ENCODE measurements at places on chromosomes 3 and 15. TPM values are rescaled to one million over a fixed set of nuclear protein-coding genes. Genes with fewer than 3 reads are reported as not detected.

DNA sequence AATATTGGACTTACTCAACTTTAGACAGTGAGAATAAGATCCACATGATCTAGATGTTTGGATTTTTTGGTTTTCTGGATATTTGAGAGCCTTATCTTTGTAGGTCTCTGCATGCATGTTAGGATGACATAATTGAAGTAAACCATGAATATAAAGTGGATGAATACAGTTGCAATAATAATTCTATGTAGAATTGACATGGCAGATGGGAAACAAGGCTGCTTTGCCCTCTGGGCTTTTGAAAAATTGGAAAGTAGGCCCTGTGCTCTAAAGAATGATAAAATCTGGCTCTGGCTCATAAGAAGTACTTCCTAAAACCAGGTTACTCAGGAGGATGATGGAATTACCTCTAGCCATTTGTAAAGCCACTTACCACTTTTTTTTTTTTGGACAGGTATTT, 86.9 kb downstream of the ZNF609 start:
- no peak for DNase-seq

KIF15 gene
- total RNA-seq: not detected

EFHB gene
- not detected for total RNA-seq

CTXND1 gene
- 2.8 TPM for total RNA-seq

C3orf52 gene
- total RNA-seq: 3.2 TPM

DNA sequence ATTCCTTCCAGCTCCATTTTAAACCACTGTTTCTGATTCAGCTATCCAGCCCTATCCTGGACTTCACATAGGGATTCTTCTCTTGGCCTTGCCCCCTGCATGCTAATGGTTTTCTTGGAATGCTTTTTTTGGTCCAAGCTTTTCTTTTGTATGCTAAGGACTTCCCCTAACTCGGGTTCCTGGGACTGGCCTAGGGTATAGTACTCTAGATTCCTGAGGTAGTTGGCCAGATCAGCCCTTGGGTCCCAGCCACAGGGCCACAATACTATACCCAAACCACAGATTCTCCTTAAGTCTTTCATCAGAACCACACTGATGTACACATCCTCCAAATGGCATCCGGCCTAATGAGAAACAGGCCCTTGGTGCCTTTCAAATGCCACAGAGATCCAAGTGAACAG, 2.8 kb downstream of the FYCO1 start:
- DNase-seq: no peak

SNTN gene
- not detected for total RNA-seq

DNA sequence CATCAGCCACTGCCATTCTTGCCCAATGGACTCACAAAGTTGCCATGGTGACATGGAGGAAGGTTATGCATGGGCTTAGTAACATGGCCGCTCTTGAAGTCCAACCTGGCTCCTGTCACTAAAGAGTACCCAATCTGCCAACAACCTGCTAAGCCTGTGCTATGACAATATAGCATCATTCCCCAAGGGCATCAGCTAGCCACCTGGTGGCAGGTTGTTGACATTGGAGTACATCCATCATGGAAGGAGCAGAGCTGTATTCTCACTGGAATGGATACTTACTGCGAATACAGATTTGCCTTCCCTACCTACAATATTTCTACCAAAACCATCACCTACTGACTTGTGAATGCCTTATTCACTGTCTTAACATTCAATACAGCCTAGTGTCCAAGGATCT, 138.9 kb upstream of the RORA start:
- DNase-seq: no peak

FRMD5 gene
- 46.8 TPM for total RNA-seq

GRCh38 chr15:74220475-74221248, 15.5 kb upstream of the CCDC33 start:
- no peak for DNase-seq

SCAANT1 gene
- not detected for total RNA-seq

CHRNA5 gene
- total RNA-seq: 2.9 TPM

ADCY5 gene
- total RNA-seq: 175 TPM

DNA sequence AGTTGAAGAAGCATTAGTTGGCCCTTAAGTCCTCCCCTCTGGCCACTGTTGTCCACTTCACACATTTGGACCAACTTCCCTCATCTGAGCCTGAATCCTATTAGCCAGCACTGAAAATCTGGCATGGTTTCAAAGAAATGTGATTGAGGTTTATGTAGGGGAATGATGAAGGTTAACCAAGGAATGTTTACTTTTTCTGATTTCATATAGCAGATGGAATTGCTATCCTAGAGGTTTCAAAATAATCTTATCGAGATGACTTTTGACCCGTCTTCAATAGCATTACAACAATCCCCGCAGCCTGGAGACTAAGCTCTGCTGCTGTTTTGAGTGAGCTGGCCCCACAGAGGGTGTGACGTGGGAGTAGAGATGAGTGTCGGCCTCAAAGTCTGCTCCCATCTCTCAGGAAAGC, 200.8 kb upstream of the IL12A start:
- DNase-seq: no peak

TSEN2 gene
- 21.6 TPM for total RNA-seq

PCYT1A gene
- 130 TPM for total RNA-seq

DNA sequence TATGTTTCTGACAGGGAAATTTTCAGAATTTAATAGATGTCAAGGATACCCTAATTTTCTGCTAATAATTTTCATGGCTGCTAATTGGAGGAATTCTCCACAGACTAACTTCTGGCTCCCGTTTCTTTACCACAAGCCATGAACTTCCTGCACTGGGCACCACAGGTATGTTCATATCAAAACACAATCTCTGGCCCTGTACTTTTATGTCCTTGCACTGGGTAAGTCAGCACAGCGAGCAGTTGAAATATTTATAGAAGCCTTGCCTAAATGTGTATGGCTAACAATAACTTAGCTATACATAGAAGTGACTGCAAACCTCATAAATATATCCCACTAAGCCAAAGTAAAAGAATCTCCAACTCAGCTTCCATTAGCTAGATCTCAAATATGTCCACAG, 246.9 kb downstream of the ZIC1 start:
- DNase-seq: no peak

GRCh38 chr3:136931606-136932005, 26.2 kb upstream of the IL20RB start:
- no peak for DNase-seq

DNA sequence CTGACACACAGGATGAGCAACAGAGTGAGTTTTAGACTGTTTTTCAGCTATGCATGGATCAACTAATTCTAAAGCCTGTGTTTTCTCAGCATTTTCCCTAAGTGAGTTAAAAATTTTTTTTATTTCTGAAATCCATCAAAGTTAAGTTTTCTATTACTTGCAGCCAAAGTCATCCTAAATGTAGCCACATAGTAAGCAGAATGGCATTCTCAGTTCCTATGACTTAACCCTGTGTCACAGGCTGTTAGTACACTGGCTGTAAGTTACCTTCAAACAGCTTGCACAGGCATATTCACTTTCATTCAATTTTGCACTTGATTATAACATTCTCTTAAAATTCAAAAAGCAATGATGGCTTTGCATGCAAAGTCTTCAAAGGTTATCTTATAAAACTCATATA, 368.2 kb downstream of the OCA2 start:
- no peak for DNase-seq

DNA sequence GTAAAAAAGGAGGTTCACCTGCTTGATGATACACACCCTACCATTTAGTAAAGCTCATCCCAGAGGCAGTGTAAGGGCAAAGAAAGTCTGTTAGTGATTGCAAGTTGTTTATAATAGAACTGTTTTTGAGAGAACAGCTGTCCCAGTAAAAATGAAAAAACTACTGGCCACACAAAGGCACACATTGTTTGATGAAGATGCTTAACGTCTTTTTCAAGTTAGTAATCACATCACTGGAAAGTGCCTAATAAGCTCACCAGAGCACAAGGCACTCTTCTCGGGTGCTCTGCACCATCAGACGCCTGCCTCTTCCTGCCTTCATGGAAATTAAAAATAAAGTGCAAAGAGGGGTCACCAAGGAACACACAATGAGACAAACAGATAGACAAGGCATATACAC, 186.9 kb downstream of the PDZRN3 start:
- no peak for DNase-seq

CHRNB4 gene
- 0.21 TPM for total RNA-seq

CHRFAM7A gene
- total RNA-seq: 0.54 TPM

SLC41A3 gene
- total RNA-seq: 45.8 TPM

- no peak for DNase-seq
Observed at GRCh38 chr3:16236856-16237393, 27.8 kb downstream of the DPH3 start.

GRCh38 chr3:4948395-4948794, 30.8 kb upstream of the BHLHE40 start:
- no peak for DNase-seq

GRCh38 chr3:72559385-72559784, 288.9 kb downstream of the SHQ1 start:
- DNase-seq: no peak

- DNase-seq: no peak
Observed at GRCh38 chr3:140196970-140197369, 262.0 kb downstream of the CLSTN2 start.

DNA sequence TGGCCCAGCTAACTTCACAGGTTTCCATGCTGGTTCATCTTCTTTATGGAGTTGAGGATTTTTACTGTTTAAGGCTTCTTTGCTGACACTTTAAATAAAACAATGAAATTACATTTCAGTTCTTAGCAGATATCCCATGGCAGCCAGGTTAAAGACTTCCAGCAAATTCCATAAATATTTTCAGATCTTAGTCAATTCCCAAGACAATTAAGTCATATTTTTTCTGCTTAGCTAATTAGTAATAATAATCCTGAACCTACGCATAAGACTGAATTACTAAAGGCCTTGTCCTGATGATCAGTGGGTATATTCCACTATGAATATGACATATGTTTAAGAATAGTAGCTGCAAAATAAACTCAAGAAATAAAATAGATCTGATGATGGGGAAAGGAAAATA, 83.3 kb downstream of the NR2E3 start:
- no peak for DNase-seq

All from heart left ventricle (tissue), 16 donors.